ENCODE measurements at places on chromosomes 3 and 15.

GRCh38 chr3:105564546-105565288 is 198.0 kb downstream of the ALCAM start:
- no peak for DNase-seq

GRCh38 chr15:29682781-29683180 is 139.5 kb downstream of the TJP1 start:
- DNase-seq: no peak

DNA sequence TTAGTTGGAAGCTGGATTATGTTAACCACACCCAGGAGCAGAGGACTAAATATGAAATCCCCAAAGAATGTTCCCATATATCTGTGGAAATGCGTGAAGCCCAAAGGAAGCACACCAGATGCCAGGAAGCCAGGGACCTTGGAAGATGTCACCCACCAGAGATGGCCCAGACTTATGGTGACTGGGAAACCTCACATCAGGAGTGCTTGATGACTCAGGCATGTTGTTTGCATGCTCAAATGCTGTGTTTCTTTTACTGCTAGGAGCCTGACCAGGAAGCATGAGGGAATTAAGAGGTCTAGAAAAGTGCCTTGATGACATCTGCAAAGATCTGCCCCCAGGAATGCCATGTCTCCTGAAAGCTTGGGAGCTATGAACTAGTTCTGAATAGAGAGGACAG is 109.0 kb upstream of the SLC2A2 start:
- no peak for DNase-seq

GRCh38 chr3:59978979-59979378 is 929.2 kb upstream of the CFAP20DC start:
- no peak for DNase-seq

DNA sequence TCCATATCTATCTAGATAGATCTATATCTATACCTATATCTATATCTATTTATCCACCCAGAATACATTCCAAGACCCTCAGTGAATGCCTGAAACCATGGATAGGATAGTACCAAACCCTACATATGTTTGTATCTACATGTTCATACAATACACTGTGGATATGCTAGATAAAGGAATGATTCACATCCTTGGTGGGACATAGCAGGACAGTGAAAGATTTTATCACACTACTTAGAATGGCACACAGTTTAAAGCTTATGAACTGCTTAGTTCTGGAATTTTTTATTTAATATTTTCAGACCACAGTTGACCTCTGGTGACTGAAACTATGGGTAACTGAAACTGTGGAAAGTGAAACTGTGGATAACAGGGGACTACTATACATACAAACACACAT is 198.8 kb upstream of the TTC14 start:
- DNase-seq: no peak

DNA sequence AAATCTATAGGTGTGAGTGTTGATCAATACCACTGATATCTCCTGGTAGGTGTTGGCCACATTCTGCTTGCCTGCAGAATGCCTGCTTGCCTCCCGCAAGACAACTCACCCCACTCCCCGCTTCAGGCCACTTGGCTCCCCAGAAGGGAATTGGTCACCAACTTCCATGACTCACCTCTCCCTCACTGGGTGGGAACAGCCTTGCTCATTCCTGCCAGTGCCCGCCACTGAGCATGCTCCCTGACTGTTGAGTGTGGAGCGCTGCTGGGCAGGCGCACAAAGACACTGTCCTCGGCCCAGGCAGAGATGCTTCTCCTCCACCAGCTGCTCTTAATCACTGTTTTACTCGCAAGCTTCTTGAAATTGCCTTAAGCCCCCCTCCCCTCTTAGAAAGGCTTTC is 57.3 kb upstream of the PPP2R3A start:
- DNase-seq: no peak

DNA sequence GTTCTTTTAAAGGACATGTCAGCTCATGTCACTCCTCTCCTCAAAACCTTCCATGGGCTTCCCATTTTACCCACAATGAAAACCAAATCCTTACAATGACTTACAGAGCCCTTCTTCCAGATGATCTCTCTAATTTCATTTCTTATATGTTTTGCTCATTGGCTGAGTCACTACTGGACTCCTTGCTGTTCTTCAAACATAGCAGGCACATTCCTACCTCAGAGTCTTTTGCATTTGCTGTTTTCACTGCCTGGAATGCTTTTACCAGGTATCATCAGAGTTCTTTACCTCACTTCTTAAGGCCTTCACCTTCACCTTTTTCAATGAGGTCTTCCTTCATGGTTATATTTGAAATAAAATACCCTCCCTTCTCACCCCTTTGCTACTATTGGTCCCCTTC is 57.3 kb downstream of the NECTIN3 start:
- DNase-seq: no peak

DNA sequence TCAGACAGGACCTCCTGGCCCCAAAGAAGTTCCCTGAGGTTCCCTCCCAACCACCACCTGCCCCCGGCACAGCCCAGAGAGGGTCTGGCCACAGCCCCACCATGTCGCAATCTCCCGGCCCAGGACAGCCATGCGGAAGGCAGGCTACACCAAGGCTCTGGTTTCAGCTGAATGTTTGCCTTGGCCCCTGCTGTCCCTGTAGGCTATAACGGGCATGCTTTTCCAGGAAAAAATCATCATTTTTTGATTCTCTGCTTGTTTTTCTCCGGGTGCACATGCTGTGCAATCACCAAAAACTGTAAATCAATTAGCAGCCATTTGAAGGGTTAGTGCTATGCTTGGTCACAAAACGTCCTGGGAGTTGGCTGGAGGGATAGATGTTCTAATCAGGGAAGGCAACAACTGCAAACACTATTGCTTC is 142.7 kb upstream of the IGF1R start:
- DNase-seq: no peak

DNA sequence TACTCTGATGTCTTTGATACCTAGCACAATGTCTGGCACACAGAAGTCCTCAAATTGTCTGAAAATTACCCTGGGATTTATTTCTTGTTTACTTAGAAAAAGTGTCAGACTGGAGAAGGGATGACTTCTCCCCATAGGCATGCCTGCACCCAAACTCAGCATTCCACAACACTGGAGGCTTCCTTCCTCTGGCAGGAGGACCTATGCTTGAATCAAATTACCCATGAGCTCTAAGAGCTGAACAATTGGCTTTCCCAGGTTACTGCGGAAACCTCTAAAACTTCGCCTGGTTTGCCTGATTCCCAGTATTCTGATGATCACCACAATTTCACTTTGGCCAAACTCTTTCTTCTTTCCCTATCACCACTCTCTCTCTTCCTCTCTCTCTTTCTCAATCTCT is 217.4 kb downstream of the DIPK2A start:
- DNase-seq: no peak

DNA sequence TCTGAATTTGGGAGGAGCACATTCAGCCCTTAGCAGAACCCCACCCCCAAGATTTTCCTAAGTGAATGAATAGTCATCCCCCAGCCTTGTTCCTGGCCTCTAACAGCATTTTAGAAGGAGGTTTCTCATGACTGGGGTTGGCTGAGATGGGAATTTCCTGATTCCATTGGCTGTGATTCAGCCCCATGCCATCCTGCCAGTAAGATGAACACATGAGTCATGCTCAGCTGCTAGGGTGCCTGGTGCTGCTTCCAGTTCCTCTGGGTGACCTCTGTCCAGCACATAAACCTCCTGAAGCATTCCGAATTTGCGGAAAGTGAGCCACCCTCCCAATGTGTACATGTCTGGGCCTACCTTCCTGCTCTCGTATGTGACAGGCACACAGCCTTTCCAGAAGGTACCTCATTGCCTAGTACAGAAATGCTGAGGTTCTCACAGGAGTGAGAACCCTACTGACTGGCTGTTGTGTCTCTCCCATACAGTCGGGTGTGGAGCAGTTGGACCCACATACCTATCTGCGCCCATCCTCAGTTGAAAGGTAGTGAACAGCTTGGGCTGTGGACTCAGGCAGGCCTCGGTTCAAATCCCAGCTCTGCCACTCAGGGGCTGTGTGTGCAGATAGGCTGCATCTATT is 91.7 kb downstream of the APBA2 start:
- DNase-seq: no peak

DNA sequence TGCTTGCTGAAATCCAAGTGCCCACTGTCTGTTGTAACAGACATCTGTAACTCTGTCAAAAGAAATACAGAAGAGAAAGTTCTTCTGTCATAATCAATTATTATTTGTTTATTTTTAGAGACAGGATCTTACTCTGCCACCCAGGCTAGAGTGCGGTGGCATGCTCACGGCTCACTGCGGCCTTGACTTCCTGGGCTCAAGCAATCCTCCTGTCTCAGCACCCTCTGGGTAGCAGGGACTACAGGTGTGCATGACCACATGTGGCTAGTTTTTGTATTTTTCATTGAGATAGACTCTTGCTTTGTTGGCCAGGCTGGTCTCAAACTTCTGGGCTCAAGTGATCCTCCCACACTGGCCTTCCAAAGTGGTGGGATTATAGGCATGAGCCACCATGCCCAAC is 177.6 kb upstream of the SETMAR start:
- no peak for DNase-seq

GRCh38 chr15:71649894-71650293 is 160.5 kb upstream of the NR2E3 start:
- no peak for DNase-seq

DNA sequence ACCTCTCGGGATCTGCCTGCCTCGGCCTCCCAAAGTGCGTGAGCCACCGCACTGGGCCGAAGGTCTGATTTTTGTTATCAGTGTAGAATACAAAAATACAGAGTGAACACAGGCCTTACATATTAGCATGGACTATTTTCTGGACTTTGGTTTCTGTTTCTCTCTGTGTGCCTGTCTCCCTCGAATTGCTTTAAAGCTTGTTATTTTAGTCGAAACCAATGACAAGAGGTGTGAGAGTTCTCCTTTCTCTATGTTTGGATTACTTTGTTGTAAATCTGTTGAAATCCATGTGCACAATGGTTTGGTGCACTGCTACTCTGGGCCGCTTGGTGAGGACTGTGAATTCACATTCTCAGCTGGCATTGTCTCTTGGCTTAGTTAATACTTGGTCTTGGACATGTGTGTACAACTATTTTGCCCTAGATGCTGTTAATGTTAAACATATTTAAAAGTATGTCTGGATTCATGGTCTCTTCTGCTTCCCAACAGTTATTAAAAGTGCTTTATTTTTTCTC is 23.9 kb downstream of the MED12L start:
- DNase-seq: no peak

DNA sequence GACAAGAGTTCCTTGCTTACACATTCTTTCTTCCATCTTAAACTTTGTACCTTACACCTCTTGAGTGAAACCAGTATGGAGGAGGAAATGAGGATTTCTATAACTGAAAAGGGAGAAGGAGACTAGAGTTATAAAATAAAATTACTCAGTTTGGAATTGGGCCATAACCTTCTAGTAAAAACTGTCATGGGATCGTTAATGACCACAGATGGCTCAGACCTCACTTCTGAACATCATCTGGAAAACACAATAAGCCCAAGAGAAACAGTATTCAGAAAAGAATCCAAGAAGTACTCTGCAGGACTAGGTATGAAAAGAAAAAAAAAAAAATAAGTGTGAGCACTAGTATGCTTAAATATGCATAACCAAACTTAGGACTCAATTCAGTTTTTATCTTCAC is 12.1 kb downstream of the GAP43 start:
- DNase-seq: no peak

GRCh38 chr15:39878406-39878785 is 41.7 kb downstream of the GPR176 start:
- DNase-seq: no peak

DNA sequence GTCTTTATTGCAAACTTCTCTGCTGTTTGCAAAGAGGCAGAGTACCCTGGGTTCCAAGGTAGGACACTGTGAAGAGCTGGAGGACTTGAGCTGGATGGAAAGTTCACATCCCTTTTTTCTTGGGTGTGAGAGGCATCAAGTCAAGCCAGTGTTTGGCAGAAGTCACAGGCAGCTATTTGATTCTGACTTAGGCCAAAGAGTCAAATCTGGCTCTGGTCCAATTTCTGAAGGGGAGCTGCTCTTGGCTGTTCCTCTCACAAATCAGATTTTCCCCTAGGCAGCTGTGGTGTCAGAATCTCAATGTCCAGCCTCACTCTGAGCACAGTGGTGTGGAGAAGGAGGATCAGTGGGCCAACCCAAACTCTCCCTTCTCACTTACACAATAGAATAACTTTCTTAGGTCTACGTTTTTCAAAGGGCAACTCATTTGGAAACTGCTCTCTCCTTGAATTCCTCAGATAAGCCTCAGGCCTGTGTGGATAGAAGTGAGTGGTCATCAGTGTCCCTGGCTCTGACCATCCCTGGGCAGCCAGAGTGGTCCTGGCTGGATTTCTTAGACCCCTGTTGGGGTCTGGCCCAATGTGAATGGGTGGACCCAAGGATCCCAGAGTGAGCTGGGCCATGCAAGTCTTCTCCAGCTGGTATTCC is 18.2 kb upstream of the AMOTL2 start:
- DNase-seq: no peak

- DNase-seq: no peak
Measured at GRCh38 chr3:72690629-72691028, 157.6 kb downstream of the SHQ1 start.

DNA sequence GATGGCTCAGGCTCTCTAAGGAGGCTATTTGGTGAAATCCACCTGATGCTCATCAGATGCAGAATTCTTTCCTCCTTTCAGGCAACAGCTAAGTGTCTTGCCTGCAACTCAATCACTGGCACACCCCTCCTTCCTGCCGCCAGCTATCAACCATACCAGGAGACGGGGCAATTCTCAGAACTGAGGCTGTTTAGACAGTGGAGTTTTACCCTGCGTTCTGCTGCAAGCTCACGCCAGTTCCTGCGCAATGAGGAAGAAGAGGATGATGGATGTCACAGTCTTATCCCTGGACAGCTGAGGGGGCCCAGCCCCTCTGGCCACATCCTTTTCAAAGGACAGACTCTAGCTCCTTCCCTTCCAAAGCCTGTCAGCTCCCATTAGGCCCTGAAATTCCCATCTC is 7.0 kb upstream of the MANF start:
- DNase-seq: no peak

DNA sequence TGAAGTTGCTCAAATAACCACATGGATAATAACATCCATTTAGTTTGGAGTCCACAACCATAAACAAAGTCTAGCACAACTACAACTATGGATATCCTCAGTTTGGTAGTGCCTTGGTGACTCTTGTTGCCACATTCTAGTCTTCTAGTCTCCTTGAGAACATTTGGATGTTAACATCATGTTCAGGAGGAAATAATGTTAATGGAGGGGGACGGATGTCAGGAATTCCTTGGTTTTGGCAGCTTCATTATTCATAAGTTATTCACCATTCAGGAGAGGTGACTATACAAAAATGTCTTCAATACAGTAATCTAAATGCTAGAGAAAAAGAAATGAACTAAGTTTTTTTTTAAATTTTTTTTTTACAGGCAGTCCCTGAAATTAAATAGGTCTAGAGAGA is 26.4 kb upstream of the GABPB1 start:
- no peak for DNase-seq

GRCh38 chr3:36206956-36207580 is 173.2 kb upstream of the STAC start:
- DNase-seq: no peak

DNA sequence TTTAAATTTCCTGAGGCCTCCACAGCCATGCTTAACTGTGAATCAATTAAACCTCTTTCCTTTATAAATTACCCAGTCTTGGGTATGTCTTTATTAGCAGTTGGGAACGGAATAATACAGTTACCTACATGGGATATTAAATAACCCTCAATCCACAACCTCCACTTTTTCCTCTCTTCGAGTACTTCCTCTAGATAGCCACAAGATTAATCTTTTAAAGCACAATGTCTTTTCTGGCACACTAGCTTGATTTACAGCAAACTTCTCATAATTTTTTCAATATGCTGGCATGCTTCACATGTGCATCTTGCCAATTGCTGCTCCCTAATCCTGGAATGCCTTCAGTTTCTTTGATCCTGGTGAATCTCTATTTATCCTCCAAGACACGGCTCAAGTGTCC is 92.2 kb downstream of the P2RY1 start:
- DNase-seq: no peak
